ENCODE measurements at places on chromosomes 7 and 10. TPM values are rescaled to one million over a fixed set of nuclear protein-coding genes. Genes with fewer than 3 reads are reported as not detected.

Gene C10orf62
- not detected for total RNA-seq

Gene HECW1
- not detected for total RNA-seq

Gene SPDYE2B
- not detected for total RNA-seq

Gene CYP26A1
- total RNA-seq = 0.40 TPM

Gene FGF8
- total RNA-seq = not detected

Gene SHOC2
- 68.9 TPM for total RNA-seq

Gene ANKRD61
- total RNA-seq = 0.22 TPM

Gene CPA2
- not detected for total RNA-seq

Gene ELAPOR2
- total RNA-seq = 13.7 TPM

Gene SMC3
- 53.7 TPM for total RNA-seq

Gene GTPBP10
- total RNA-seq = 24.9 TPM

Gene PRRT4
- not detected for total RNA-seq

Gene GIMAP8
- total RNA-seq = 75.3 TPM

Gene DDX21
- total RNA-seq = 209 TPM

Gene OR6V1
- not detected for total RNA-seq

Gene CALML3
- not detected for total RNA-seq

Gene SUGCT
- 1.8 TPM for total RNA-seq
